ENCODE measurements at places on chromosomes 2 and 18. TPM values are rescaled to one million over a fixed set of nuclear protein-coding genes. Genes with fewer than 3 reads are reported as not detected.

The TDRD15 gene
- total RNA-seq = 0.13 TPM

The TFCP2L1 gene
- 0.27 TPM for total RNA-seq

The CPO gene
- total RNA-seq = 0.89 TPM

The MRPL53 gene
- total RNA-seq = 54.4 TPM

The CIB4 gene
- total RNA-seq = not detected

The SLC5A7 gene
- not detected for total RNA-seq

The APCDD1 gene
- 43.1 TPM for total RNA-seq

The CNDP1 gene
- total RNA-seq = 0.31 TPM

The HDLBP gene
- 398 TPM for total RNA-seq

The AMER3 gene
- total RNA-seq = not detected

The FBXO48 gene
- total RNA-seq = 2.1 TPM

The GPR155 gene
- total RNA-seq = 28.7 TPM

The CFC1 gene
- total RNA-seq = not detected

The CYTIP gene
- 22.8 TPM for total RNA-seq

The UGT1A5 gene
- not detected for total RNA-seq

The DOK6 gene
- 14.1 TPM for total RNA-seq

The ILKAP gene
- total RNA-seq = 61.7 TPM

The ADRA2B gene
- 3.2 TPM for total RNA-seq

The FRZB gene
- total RNA-seq = 17.1 TPM

The MERTK gene
- 18.9 TPM for total RNA-seq

The MTCL1 gene
- 14.6 TPM for total RNA-seq

The PLA2R1 gene
- 31.6 TPM for total RNA-seq

The SULT1C2 gene
- 3.3 TPM for total RNA-seq

The NT5C1B gene
- not detected for total RNA-seq

The REG3A gene
- 2.3 TPM for total RNA-seq

The VWC2L gene
- not detected for total RNA-seq

The PLEKHH2 gene
- 58.9 TPM for total RNA-seq
